DMS 273 treated with DMSO at 0.1 percent for 48 hours (cell line): ENCODE measurements at places on chromosomes 12 and 14.
A peak's percentile ranks its signal among the peaks of the same experiment; 100 is the strongest.

- DNase-seq: no peak
Observed at GRCh38 chr12:78439666-78440065, 424.9 kb upstream of the SYT1 start.

GRCh38 chr14:94738751-94739150 lies 31.2 kb downstream of the GSC start:
- DNase-seq: no peak

- DNase-seq: no peak
Observed at GRCh38 chr14:92173668-92174067, 51.9 kb downstream of the CPSF2 start.

DNA sequence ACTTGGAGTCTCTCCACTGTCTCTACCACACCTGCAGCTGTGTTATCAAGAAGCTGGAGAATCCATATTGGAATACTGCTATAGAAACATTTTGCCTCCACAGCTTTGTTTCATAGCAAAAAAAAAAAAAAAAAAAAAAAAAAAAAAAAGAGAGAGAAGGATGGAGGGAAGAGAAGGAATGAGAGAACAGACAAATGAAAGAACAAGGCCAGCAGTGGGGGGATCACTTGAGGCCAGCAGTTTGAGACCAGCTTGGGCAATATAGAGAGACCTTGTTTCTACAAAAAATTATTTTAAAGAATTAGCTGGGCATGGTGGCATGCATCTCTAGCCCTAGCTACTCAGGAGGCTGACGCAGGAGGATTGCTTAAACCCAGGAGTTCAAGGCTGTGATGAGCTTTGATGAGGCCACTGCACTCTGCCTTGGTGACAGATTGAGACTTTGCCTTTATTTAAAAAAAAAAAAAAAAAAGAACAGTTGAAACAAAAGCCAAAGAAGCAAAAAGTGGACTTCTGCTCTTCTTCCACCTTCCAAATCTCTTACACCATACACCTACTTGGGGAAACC lies 8.1 kb downstream of the VEZT start:
- DNase-seq: no peak

DNA sequence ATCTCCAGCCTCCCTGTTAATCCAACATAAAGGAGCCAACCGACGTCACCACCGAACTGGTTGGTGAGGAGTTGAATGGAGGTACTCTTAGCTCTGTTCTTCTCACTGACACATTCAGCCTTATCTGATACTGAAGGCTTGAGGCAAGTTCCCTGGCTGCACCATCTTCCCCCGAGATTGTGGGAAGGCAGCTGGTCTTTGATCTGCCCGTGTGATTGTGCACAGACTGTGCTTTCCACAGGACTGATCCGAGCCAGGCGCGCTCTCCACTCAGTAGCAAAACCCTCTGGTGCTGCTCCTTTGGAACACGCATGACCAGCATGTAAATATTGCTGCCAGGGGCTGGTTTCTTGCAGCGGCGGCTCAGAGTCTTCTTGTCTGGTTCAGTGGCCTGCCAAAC lies 30.1 kb upstream of the DLK1 start:
- DNase-seq: no peak

- no peak for DNase-seq
Observed at GRCh38 chr12:132333273-132333672, 3.9 kb upstream of the GALNT9 start.

DNA sequence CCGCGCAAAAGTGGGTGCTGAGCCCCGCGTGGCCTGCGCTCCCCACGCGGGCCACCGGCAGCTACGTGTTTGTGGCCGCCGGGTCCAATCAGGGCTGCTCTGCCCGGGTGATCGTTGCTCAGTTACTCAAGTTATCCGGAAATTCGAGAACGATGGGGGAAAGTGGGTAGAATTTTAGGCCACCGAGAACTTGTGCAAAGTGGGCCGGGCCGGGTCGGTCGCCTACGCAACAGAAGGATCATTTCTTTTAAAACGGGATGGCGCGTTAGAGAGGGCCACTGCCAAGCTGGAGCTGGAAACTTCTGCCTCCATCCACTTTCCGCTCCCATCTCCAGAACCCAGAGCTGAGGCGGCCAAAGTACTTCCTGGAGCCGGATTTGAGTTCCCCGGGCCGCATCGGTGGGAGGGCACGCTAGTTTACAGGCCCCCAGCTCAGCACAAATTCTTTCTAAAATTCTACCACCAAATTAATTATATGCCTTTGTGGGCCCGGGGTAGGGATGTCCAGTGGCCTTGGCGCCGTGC lies 3.5 kb downstream of the RFX4 start:
- DNase-seq: no peak

GRCh38 chr14:95862243-95862642 lies 14.4 kb upstream of the TUNAR start:
- no peak for DNase-seq

DNA sequence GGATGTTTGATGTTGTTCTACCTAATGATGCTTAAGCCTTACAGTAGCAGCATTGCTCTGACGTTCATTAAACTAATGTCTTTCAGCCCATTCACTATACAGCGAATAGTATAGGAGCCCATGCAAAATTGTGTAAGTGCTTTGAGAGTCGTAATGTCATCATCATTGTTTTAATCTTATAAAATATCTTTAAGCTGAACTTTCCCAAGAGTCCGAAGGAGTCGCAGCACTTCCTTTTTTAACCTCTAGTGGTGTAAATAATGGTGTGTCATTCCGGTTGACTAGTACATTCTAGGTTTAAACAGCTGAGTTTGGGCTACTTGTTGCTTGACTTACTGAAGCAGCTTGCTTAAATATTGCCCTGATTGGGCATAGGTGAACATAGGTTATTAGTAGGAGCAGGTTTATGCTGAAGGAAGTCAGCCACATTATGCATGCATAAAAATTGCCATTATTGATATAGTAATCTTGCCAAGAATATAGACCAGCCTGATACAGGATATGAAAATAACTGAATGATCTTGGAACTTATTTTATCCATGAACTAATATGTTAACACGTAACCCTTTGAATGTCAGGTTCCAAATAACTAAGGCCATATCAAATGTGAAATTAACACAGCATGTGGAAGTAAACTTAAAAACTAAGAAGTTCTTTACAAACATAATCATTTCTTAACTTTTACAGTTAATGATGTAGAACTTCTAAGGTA lies 2.6 kb downstream of the WNK1 start:
- DNase-seq: no peak

DNA sequence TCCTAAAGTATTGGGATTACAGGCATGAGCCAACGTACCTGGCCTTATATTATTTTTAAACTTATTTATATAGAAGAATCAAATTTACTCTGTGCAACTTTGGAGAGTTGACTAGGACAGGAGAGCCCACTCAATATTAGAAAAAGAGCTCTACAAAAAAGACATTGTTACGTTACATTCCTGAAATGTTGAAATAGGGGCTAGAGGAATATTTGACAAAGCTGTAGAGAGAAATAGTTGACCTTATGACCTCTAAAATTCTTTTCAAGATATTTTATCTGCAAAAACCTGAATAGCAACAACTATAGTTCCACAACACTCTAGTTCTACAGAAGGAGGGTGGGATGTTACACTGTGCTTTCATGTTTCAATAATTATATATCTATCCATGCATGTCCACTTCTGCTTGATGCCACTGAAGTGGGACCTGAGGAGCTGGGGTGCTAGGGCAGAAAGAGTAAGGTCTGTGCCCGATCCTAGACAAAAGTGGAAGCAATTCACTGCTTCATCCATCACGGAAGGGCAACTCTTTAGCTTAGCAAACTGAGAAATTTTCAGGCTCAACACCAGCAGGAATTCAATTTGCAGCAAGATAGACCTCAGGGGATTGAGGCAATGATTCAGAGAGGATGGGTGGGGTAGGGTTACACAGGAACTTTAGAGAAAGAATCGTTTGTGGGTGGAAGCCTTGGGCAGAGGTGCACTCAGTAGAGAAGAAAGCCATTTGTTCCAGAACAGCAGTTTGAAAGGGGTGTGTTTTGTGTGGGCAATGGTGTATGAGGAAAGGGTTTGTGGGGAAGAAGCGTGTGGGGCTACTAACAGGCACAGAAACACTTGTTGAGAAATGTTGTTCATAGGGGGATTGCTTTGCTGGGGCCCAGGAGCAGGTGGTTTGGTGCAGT lies 16.0 kb upstream of the RNASE10 start:
- DNase-seq: no peak

GRCh38 chr12:93177208-93178153 lies 200.2 kb upstream of the NUDT4 start:
- DNase-seq: no peak

GRCh38 chr14:59208224-59208814 lies 19.9 kb downstream of the DAAM1 start:
- no peak for DNase-seq

DNA sequence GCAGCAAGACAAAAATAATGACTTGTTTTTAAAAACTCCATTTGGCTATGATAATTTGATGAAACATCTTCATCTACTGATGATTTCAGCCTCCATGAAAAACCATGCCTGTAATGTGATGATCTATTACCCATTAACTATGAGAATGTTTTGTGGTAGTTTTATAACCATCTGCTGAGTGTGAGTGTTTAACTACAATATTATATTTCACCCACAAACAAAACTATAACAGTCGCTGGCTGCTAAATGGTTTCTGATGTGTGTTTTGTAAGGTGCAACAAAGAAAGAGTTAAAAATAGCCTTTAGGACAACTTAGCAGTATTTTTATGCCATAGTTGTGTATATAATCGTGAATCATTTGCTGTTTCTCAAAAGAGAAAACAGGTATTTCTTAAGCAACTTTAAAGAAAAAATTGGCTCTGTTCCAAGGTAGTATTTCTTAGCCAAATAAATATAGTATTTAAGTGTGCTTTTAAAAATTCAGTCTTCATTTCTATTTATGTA lies 4.9 kb downstream of the PTHLH start:
- DNase-seq: no peak

- DNase-seq: no peak
Observed at GRCh38 chr14:69635981-69636639, 24.7 kb downstream of the SUSD6 start.

- DNase-seq: no peak
Observed at GRCh38 chr12:89932954-89933353, 224.3 kb upstream of the ATP2B1 start.

DNA sequence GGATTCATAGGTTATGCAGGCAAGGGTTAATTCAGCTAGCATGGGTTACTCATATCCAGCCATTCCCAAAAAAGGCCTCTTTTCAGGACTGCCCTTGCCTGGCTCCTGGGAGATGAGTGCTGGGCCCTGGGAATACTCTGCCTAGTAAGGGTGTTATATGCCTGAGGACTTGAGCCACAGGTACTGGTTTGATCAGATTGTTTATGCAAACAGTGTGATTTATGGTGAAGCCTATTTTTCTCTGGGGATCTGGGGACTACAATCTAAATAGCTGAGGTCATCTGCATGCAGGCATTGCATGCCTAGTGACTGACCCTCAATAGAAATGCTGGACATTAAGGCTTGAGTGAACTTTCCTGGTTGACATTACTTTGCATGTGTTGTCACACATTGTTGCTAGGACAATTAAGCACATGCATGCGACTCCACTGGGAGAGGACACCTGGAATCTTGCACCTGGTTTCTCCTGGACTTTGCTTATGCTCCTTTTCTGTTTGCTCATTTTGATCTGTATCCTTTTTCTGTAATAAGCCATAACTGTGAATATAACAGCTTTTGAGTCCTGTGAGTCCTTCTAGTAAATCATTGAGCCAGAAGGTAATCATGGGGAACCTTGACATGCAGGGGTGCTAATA lies 73.0 kb downstream of the RAD51B start:
- no peak for DNase-seq

- DNase-seq: peak; percentile 17
Observed at GRCh38 chr12:47651368-47652254, 54.2 kb downstream of the RPAP3 start.

DNA sequence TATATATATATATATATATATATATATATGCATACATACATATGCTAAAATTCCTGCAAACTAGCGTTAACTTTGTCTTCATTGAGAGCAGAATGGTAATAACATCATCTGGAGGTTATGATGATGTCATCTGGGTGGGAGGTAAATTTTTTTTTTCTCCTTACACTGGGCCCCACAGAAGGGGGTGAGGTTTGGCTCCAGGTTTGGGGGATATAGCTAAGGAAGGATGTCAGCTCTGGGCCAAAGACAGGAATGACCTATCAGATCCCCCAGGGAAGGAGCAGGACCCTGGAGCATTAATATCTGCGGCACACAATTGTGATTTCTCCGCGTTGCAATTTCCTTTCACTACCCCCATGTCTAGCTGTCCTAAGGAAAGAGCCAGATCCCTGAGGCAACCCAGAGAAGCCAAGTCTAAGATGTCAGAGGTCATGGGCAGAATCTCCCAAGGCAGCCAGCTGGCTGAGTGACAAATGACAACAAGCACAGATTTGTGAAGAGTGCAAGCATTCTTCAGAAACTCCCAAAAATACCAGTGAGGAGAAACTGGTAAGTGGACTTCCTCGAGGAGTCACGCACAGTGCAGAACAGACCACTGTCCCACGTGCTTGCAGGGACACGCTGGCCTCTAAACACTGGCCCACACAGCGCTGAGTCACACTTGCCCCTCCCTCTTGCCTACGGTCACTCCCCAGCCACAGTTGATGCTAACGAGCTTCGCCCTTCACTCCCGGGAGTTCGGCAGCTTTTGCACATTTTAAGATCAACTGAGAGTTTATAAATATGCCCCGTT lies 9.9 kb downstream of the UBC start:
- no peak for DNase-seq
